ENCODE measurements at places on chromosomes 5 and 9. TPM values are rescaled to one million over a fixed set of nuclear protein-coding genes. Genes with fewer than 3 reads are reported as not detected.

The TMC1 gene
- 0.16 TPM for polyA plus RNA-seq

The PAPPA gene
- polyA plus RNA-seq, result 2.2 TPM

The SLC6A3 gene
- 0.13 TPM for polyA plus RNA-seq

The PCDHB12 gene
- 1.2 TPM for polyA plus RNA-seq

GRCh38 chr5:39422728-39423285 is 2.0 kb downstream of the DAB2 start:
- DNase-seq, result no peak

GRCh38 chr9:88503845-88504764 is 30.9 kb upstream of the NXNL2 start:
- no peak for DNase-seq

DNA sequence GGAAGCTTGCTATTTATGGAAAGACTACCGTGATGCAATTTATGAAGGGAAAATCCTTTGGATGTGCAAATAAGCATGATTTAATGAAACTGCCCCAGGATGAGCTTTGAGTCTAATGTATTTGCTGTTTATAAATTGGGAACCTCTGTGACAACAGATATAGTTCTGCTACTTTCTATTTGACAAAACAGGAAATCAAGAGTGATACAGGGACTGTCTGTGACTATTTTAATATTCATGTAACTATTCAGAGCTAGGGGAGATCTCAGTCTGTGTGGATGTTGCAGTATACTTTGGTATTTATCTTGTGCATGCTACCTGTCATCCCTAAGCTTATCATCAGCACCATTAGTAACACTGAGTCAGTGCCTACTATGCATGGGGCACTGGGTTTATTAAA is 132.1 kb downstream of the PDZD2 start:
- DNase-seq, result no peak

DNA sequence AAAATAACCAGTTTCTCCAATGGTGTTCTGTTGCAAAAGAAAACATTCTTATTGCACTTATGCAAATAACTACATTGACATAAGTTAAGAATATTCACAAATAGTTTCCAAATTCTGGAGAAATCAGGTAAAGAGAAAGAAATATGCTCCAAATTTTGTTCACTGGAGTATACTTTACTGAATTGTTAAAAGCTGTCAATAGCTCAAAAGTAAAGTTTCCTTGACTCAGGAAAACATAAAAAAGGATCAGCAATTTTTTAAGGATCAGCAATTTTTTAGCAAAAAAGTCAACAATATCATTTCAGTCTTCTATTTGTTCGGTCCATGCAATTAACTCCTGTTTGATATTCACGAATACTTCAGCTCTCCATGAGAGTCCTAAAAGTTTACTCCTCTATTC is 51.6 kb downstream of the ANXA2R start:
- no peak for DNase-seq

DNA sequence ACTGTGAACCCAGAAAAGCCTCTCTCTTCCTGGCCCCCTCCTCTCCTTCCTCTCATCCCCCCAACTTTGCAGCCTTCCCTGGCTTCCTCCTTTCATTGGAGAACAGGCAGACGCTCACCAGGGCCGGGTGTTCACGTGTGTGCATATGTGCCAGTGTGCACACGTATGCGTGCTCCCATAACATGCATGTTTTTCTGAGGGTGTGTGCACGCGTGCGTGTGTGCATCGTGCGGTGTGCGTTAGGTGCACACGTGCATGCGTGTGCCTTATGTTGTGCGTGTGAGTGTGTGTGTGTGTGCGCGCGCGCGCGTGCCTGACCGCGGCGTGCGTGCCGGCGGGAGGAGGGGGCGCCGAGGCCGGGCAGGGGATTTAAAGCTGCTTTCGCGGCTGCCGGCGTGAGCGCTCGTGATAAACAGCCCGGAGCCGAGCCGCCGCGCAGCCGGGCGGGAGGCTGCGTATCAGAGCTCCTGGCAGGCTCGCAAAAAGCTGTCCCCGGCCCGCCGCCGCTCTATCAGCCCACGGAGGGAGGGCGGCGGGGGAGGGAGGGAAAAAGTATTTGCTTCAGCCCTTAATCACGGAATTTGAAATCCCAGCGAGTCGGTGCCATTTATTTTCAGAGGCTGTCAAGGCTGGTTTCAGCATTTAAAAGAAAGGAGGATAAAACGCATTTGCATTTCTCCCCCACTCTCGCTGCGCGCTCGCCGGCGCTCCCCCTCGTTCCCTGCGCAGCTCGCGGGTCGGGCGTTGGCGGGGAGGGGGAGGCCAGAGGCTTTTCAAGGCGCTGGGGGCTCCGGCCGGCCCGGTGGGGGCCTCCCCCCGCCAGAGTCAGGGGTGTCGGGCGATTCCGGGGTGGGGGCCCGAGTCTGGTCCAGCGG is 183.9 kb downstream of the C9orf50 start:
- DNase-seq, result peak; percentile 81

DNA sequence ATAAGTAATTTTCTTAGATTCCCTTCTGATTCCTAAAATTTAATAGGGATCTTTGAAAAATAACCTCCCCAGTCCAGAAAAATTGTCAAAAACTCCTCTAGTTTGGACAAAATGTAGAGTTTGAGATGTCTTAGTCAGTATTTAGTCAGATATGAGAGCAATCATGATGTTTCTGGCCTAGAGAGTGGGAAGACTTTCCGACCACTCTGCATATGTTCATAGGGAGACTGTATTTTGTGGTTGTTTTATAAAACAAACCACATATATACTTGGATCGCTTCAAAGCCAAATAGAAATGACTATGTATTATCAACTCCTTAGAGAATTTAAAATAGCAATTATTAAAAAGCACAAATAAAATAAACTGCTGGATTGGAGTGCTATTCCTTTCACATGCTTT is 15.8 kb downstream of the ZFAND5 start:
- no peak for DNase-seq

DNA sequence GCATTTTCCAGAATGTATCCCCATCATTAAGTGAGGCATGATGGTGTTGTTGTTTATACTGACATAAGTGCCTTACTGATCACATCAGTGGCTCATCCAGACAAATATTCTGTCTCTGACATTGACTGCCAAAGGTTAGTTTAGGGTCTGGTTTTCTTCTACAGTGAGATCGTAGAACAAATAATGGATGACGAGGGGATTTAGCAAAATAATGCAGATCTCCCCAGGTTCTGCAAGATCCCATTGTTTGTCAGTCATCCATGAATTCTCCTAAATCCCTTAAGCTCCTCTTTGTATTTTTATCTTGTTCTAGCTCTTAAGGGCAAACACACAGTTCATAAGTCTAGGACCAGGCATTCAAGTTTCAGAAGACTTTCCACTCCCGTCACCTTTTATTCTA is 93.1 kb upstream of the DHFR start:
- no peak for DNase-seq

- no peak for DNase-seq
Observed at GRCh38 chr9:82406456-82407085, 418.0 kb downstream of the SPATA31D1 start.

GRCh38 chr5:124130816-124131215 is 615.6 kb downstream of the ZNF608 start:
- no peak for DNase-seq

DNA sequence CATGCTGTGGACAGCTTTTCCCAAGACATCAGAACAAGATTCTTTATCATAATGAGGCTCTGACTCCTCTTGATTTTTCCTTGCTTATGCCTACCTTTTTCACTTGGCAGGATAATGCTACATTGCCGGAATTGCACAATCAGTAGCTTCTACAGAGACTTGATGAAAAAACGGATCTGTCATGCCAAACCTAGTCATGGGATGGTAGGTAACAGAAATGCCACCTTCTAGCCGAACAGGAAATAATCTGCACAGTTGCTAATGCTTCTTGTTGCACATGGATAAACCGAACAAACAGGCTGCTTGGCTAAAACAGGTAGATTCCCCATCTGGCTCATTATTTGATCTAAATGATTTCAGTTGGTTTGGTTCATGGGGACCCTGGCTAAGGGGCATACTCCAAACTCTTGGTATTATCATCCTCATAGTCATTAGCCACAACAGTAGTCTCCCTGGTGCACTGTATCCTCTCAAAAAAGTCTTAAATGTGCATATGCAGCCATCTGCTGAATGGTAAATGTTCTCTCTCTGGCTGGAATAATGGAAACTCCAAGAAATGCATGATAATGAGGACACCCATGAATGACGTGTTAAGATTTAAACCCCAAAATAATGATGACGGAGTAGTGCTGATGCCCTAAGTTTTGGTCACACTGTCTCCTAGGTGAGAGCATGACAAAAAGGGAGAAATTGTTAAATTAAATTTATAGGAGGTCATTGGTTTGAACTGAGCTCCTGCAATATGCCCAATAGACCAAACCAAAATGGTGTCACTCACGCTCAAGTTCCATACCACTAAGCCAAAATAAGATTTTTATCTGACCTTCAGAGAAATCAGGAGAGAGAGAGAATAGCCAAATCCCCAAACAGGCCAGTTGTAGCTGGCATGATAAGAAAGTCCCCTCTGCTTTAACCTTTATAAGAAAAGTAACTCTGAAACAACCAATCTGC is 47.0 kb downstream of the RAPGEF1 start:
- DNase-seq, result no peak

Data from large intestine (tissue), 12 donors.